Activated CD4-positive, alpha-beta T cell treated with anti-CD3 and anti-CD28 coated beads for 24 hours (primary cell): ENCODE measurements at places on chromosomes 2 and 18.

DNA sequence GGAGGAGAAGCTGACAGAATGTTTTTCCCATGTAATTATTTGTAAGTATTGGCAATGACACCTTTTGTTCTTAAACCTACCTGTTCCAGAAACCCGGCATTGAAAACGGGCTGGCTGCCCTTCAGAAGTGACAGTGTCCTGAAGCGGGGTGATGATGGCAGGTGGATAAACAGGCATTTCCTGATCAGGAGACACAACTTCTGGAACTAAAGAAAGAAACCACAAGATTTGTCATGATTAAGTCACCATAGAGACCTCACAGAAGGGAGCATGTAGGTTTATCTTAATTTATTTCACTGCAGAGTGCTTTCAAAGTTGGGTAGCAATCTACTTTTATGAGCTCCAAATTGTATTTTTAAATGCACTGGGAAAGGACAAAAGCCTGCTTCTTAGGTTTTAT is 43.1 kb downstream of the TTN start:
- DNase-seq, result no peak

DNA sequence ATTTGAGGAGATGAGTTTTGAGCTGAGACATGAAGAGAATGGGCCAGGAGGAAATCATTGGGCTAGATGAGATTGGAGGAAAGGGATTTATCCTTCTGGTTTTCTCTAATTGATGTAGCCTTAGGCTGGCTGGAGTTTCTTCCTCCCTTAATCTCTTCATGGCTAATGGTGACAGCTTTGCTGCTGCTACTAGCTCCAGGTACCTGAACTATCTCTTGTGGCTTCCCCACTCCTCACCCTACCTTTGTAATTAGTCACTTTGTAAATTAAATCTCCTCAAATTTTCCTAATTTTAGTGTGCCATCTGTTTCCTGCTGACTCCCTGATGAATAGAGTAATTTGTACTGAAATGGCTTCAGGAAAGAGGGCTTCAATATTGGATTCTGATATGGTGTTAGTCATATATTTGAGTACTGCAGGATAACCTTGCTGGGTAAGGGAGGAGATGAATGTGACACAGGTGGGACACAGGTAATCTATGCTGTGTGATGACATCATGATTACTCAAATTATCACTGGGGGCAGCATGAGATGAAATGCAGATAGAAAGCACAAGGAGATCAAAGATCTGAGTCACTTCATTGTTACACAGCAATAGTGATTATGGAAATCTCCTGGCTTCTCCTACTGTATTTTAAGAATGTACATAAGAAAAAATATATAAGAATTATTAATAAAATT is 1134.1 kb upstream of the DDX18 start:
- DNase-seq, result no peak

DNA sequence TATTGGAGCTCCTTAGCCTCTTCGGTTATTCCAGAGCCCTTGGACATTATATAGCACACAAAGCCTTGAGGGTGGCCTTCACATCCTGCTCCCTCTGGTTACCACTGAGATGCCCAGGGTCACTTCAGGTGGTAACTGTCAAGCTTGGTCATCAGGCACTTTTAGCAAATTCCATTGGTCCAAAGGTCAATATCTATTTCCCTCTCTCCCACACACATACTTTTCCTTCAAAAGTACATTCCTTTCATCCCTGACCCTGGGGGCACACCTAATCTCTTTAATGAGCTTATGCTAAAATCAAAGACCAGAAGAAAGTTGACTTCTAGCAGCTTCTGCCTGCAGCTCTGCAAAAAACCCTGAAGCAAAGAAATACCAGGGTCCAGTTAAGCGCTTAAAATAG is 172.0 kb upstream of the NRP2 start:
- no peak for DNase-seq

- DNase-seq, result no peak
Observed at GRCh38 chr18:75048776-75049454, 160.0 kb downstream of the PTGR3 start.

- no peak for DNase-seq
Observed at GRCh38 chr2:34104601-34105000, 505.5 kb upstream of the FAM98A start.

DNA sequence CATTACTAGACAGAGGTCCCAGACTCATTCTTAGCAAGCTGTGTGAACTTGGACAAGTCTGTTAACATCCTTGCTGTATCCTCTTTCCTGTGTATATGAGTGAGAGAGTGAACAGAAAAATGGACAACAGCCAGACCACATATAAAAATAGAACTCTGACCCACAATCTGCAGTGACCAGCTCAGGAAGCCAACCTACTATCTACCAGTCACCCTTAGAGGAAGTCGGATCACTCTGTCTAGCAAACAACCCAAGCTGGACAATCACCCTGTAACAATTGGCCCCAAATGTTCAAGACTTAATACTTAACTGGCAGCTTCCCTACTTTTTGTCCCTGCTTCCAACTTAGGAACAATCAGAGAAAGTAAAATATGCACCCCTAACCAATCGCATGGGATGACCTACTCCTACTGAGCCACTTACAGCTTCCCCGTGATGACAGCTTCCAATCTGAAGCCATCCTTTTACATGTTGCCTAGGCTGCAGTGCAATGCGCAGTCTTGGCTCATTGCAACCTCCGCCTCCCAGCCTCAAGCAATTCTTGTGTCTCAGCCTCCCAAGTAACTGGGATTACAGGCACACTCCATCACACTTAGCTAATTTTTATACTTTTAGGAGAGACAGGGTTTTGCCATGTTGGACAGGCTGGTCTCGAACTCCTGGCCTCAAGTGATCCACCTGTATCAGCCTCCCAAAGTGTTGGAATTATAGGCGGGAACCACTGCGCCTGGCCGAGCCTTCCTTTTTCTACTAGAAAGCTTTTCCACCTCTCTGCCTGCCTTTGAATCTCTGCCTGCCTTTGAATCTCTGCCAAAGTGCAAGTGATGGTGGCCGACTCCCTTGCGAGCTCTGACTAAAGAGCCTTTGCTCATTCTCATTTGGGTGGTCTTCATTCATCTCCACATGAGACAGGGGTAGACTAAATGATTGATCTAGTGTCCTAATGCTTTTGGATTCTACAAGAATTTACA is 158.3 kb upstream of the NDUFV2 start:
- no peak for DNase-seq

DNA sequence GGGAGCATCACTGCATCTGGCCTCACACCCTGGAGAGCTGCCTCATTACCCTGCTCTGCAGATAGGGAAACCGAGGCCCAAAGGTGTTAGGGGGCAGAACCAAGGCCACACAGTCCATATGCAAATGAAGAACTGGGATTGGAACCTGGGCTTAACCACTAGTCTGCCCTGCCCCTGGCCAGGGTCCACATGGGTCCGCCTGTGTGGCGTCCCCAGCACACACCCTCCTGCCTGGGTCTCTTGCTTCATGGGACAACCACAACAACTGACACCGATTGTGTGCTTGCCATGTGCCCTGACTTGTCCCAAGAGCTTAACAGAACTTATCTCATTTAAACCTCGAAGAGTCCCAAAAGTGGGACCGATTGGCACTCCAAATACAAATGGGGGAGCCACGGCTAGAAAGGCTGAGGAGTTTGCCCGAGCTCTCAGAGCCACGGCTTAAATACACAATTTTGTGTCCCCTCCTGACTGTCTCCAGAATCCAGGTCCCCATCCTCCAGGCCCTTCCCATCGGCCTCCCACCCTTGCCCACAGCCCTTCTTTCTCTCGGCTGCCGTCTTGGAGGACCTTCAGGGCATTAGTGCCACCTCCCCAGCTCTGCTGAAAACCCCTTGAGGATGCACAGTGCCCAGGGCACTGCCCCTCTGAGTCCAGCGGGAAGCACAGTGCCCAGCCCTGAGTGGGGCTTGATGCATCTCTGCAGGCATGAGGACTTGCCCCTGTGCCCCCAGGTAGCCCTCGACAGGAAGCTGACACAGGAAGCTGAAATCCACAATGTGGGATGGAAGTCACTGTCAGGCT is 5.8 kb upstream of the DUSP2 start:
- DNase-seq, result no peak

GRCh38 chr2:120258196-120258595 is 5.5 kb downstream of the RALB start:
- no peak for DNase-seq
